ENCODE measurements at places on chromosomes 1 and 21.

DNA sequence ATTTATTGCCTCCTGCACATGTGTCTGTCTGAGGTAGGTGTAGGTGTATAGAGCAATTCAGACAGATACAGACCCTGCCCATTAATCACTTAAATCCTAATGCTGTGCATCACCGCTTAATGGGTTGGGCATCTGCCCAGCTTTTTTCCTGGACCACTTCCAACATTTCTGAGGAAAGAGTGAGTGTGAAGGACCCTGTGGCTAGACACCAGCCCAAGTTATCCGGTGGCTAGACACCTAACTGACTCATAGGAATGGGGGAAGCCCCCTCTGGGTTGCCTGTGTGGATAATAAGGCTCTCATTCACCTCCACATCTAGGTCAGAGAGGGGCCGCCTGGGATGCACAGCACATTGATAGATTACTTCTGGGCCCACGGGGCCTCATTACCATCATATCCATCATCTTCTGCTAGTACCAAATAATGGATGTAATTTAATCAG is 121.1 kb upstream of the RAVER2 start:
- peak; percentile 80 for DNase-seq

DNA sequence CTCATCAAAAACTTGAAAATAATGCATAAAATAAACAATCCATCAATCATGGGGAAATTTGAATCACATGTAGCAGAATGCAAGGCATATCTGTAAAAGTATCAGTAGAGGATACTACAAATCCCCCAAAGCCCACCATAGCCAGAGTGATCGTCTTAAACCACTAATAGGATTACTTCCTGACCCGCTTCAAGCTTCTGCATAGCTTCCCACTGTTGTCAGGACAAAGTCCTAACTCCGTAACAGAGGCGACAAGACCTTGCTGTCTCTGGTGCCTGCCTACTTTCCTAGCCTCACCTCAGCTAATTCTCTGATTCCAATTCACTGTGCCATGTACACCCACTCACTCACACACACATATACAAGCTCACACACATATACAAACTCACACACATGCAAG is 161.2 kb upstream of the NFIA start:
- no peak for DNase-seq

- no peak for DNase-seq
These were observed 20.0 kb upstream of the ITLN1 start for GRCh38 chr1:160904783-160905616.

GRCh38 chr1:164518692-164519332 is 40.2 kb upstream of the PBX1 start:
- DNase-seq = no peak

DNA sequence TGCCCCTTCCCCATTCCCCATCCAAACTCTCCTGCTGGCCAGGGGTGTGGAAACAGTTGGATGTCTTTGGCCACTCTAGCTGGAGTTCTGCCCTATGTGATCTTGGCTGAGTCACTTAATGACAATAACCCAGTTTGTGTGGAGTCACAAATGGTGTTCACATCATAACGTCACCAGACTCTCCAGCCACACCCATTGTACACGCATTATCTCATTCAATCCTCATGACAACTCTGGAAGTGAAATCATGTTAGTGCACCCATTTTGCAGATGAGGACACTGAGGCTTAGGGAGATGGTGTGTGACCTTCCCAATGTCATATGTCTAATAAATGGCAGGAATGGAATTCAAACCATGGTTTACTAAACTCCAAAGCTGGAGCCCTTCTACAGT is 1.2 kb upstream of the CDA start:
- DNase-seq = no peak

- no peak for DNase-seq
These were observed 466.7 kb upstream of the NFIA start for GRCh38 chr1:60615666-60616065.

DNA sequence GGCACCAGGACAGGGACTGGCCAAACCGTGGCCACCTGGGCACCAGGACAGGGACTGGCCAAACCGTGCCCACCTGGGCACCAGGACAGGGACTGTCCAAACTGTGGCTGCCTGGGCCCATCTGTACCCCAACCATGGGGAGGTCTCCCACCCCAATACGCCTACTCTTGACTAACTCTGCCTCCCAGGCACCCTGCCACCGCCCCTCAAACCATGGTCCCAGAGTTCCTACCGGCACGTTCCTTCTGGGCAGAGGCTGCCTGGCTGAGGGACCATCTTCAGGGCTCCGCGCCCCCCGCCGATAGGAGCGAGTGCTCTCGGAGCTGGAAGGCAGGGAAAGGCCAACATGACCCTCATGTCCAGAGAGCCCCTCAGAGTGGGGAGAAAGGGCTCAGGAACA is 6.3 kb upstream of the TCEA3 start:
- DNase-seq = no peak

- DNase-seq = no peak
These were observed 97.6 kb downstream of the NRDC start for GRCh38 chr1:51780927-51781326.

DNA sequence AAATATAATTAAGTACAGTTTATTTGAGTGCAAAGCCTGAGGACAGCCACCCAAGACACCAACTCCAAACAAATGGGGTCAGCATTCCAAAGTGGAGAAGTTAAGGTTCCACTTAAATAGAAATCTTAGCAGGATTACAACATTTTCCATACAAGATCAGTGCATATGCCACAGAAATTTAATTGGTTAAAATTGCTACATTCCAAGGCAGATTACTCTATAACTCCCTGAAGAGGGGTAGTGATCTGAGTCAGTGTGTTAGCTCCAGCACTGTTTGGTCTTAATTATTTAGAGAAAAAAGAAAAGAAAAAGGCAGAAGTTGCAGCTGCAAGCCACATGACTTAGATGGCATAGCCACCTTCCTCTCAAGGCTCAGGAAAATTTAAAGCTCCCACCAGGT is 297.5 kb downstream of the HHIPL2 start:
- no peak for DNase-seq

DNA sequence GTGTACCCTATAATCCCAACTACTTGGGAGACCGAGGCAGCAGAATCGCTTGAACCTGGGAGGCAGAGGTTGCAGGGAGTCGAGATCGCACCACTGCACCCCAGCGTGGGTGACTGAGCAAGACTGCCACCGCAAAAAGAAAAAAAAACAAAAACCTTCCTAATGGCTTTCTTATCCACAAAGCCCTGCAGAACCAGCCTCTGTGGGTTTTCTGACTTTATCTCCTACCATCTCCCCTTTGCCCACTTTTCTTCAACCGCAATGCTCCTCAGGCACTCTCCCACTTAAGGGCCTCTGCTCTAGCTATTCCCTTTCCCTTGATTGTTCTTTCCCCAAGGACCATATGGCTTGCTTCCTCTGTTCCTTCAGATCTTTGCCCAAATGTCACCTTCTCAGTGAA is 67.9 kb upstream of the PUM1 start:
- DNase-seq = no peak

DNA sequence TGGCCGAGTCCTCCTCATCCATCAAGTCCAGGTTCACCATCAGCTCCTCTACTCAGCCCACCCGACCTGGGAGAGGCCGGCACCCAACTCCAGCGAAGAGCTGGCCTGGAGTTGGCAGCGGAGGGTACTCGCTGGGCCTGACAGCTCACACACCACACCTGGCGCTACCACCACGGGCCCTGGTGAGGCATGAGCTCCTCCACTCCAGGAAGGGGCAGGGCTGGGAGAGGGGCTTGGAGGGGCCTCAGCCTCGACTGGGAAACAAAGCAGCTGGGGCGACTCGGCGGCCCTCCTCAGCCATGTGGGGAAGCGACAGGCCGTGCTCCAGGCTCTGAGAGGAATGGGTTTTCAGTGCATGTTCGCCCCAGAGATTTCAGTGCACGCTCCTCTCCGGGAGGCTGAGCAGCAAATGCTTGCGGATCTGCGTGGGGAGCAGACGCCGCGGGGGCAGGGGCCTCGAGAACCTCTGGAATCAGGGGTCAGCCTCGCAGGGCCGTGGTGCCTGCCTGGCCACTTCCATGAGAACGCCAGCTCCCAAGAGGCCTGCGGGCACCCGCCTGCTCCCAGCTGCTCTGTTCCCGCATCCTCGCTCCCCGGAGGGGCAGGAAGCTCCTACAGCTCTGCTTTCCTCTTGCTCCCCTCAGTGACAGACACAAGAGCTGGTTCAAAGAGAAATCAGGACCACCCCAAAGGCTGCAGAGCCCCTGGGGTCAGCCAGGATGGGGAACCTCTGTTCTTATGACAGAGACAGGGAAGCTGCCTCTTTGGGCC is 18.9 kb upstream of the GPR153 start:
- DNase-seq = no peak

GRCh38 chr1:154970631-154971340 is at the start of gene SHC1:
Gene SHC1 (minus strand): TSS chr1:154970747. CDS start chr1:154970526, 221 bp downstream.
- DNase-seq = peak; percentile 96

DNA sequence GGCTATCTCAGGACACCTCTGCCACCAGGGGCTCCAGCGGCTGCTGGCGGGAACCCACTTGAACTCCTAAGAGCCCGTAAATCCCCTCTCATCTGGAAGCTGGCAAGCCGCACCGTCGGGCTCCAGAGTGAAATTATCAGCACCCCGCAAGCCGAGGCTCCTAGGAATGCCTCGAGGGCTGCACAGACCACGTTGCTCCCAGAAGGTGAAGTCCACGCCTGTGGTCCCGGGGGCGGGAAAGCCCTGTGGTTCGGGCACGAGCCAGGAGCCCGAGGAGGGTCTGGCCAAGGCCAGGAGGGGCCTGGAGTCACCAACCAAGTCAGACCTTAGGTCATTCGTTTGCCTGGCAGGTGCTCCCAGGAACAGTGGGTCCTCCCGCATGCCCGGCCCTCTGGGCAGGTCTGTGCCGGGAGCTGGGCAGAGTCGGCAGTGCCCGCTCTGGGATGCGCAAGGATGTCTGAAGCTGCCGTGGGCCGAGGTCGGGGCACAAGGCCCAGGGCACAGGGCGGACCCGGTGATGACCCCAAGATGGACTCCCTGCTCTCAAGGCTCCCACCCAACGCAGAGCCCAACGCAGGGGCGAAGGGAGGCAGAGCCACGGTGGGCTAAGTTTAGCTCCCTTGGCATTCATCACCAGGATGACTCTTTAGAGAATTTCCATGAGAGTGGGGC is 8.9 kb downstream of the ACTRT2 start:
- DNase-seq = no peak

- no peak for DNase-seq
These were observed 296.1 kb downstream of the PTPRC start for GRCh38 chr1:198934901-198935305.

- no peak for DNase-seq
These were observed 9.4 kb downstream of the GLUL start for GRCh38 chr1:182381962-182382819.

GRCh38 chr1:186494832-186495271 is 33.9 kb upstream of the PDC start:
- DNase-seq = no peak

DNA sequence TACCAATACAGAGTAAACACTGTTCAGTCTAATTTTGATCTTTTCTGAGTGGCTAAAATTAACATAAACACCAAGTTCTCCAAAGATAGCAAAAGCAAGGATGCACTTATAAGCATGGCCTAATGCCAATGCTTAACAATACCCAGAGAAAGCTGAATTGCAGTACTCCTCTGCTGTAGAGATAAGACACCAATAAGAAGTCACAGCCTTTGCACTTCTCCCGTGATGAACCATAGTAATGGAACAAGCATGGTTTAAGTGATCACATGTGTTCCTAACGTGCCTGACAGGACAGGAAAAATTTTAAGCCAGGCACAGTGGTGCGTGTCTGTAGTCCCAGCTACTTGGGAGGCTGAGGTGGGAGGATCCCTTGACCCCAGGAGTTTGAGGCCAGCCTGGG is 5.6 kb downstream of the PRDX1 start:
- no peak for DNase-seq

DNA sequence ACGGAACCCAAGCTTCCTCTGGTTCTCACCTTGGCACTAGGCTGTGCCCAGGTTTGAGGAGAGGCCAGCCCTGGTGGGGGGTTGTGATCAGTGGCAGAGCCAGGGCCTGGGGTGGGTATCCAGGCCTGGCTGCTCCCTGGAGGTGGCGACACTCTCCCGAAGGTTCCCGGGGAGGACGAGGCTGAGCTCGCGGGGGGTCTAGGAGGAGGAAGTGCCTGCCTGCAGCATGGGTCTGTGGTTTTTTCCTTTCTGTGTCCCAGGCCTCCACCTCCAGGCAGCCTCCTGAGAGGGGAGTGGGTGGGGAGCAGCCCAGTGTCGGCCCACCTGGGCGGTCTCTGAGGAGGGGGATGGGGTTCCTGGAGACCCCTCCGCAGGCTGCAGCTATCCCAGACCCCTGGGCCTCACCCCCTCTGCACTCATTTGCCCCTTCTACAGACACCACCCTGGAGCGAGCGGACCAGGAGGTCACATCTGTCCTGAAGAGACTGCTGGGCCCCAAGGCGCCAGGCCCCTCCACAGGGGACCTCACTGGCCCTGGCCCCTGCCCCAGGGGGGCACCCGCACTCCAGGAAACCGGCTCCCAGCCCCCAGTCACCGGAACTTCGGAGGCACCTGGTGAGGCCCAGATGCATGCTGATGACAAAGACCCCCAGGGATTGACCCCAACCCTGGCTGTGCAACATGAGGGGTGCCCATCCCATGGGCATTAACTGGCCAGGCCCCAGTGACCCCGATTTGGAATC is 44.3 kb downstream of the TRIM11 start:
- DNase-seq = peak; percentile 30

GRCh38 chr1:57450981-57451380 is 27.1 kb upstream of the DAB1 start:
- DNase-seq = no peak

GRCh38 chr1:38498686-38499085 is 360.9 kb downstream of the RRAGC start:
- DNase-seq = no peak

DNA sequence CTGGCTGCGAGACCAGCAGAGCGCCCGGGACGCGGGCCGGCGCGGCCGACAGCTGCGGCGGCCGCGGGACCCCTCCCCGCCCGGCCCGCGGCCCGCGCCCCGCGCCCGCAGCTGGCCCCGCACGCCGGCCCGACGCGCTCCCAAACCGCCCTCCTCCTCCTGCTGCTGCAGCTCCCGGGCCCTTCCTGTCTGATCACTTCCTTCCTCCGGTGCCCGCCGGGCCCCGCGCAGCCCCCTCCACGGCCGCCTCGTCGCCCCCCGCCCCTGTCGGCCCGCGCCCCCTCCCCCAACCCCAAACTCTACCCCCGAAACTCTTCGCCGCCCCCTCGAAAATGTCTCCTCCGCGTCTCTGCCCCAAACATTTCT is 594 bp downstream of the LUZP1 start:
- DNase-seq = no peak

DNA sequence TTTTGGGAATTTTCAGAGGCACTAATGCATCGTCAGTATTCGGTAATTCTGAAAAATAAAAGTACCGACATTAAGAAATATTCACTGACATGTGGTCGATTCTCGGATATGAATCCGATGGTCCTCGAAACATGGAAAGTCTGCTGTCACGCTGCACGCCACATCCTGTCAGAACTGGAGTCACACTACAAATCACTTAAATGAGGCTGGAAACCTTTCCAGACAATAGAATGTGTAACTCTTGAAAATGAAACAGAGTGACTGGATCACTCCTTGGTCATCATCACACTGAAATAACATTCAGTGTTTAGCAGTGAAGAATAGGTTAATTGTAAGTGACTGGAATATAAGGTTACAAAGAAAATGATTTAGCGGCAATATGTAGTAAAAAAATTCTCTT is 620.1 kb upstream of the ADAMTS5 start:
- DNase-seq = no peak

- DNase-seq = no peak
These were observed 14.7 kb upstream of the KCNE1 start for GRCh38 chr21:34526618-34527290.

Data from RWPE2 (cell line).